ENCODE measurements at places on chromosomes 7 and 10.

GRCh38 chr7:105673367-105674084, 92.2 kb upstream of the EFCAB10 start:
- no peak for ATAC-seq

- no peak for ATAC-seq
Measured at GRCh38 chr10:127827354-127828140, 65.2 kb downstream of the CLRN3 start.

DNA sequence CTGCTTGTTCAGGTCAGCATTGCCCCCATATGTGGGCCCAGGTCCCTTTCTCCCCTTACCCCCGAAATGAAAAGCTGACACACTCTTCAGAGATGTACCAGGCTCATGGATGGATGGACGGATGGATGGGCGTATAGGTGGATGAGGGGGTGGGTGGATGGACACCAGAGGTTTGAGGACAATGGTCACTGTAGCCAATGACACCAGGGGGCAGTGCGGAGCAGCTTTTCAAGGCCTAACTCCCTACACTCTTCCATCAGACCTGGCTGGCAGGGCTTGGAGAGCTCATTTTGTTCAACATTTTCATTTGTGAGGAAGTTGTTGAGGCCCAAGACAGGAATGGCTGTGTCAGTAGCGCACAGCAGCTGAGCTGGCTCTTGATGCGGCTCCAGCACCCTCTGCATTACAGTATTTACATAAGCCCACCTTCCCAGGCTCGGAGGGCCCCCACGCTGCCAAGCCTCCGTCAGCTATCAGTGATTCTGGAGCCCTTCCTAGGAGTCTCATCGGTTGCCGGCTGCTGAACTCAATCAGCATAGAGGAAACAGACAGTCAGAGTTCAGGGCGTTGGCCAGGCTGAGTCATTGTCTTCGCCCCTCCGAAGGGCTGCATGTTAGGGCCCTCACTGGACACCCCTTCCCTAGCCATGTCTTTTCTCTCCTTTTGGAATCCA, 11.6 kb upstream of the FFAR4 start:
- ATAC-seq: peak; percentile 98

- ATAC-seq: peak; percentile 56
Measured at GRCh38 chr7:30789334-30789711, 18.1 kb downstream of the MINDY4 start.
